ENCODE measurements at places on chromosomes 13 and 19. TPM values are rescaled to one million over a fixed set of nuclear protein-coding genes. Genes with fewer than 3 reads are reported as not detected.
A peak's percentile ranks its signal among the peaks of the same experiment; 100 is the strongest.

- no peak overlapping the region for H3K27ac ChIP-seq
- H3K4me1 ChIP-seq = peaks cover 15% of the 10 kb centered on the region
- no peaks in the 10 kb centered on the region for H3K27me3 ChIP-seq
- no peaks in the 10 kb centered on the region for H3K36me3 ChIP-seq
Observed at GRCh38 chr13:40781717-40782116, 7.7 kb upstream of the SLC25A15 start.

DNA sequence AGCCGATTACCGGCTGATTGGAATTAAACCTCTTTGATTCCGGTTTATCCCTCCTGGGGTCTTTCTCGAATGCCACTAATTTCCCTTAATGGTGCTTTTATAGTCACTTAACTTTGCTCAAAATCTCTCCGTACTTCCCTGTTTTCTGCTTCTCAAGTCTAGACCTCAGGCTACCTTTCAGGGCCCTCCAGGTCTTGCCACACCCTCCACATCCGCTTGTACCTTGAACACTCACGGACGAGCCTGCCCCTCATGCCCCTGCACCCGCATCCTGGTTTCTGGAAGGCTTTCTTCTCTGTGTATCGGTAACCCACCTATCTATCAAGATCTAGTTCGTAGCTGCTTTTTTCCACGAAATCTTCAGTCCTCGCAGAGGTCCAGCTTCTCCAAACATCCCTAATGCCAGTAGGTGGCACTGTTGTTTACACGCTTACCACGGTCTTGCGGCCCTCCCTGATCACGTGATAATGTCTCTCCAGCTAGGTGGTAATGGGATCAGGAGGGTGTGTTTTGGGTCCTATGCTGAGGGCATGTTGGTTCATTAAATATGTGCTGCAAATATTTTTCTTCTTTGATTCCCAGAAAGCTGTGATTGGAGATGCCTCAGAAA, 13.8 kb downstream of the ATP12A start:
- DNase-seq = no peak
- peak overlapping the region; percentile 15 for H3K4me3 ChIP-seq
- no peaks in the 10 kb centered on the region for H3K4me1 ChIP-seq
- H3K36me3 ChIP-seq = no peaks in the 10 kb centered on the region
- peaks cover 36% of the 10 kb centered on the region for H3K27me3 ChIP-seq

DNA sequence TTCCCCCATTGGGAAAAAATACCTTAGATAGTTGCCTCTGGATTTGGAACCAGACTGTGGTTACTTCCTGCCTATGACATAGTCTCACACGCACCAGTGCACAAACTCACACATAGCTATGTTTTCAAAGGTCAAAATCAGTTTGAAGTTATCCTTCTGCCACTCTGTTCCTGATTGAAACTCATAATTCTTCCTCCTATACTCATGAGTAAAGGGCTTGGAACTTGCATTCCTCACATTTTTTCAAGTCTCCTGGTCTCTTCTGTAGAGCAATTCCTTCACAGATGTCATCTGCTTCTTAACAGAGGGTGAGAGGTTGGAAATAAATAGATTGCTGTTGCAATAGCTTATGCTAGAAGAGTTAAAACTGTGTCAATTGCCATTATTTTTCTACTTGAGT, 18.6 kb upstream of the POSTN start:
- no peak for DNase-seq
- H3K36me3 ChIP-seq = no peaks in the 10 kb centered on the region
- H3K4me3 ChIP-seq = peak overlapping the region; percentile 29
- no peaks in the 10 kb centered on the region for H3K27me3 ChIP-seq
- peak overlapping the region; percentile 81 for H3K27ac ChIP-seq
- peaks cover 31% of the 10 kb centered on the region for H3K4me1 ChIP-seq

GRCh38 chr13:96193728-96194310, 103.9 kb downstream of the HS6ST3 start:
- H3K36me3 ChIP-seq = no peaks in the 10 kb centered on the region
- H3K4me3 ChIP-seq = no peak overlapping the region
- H3K4me1 ChIP-seq = no peaks in the 10 kb centered on the region
- H3K27me3 ChIP-seq = no peaks in the 10 kb centered on the region
- no peak for DNase-seq

DNA sequence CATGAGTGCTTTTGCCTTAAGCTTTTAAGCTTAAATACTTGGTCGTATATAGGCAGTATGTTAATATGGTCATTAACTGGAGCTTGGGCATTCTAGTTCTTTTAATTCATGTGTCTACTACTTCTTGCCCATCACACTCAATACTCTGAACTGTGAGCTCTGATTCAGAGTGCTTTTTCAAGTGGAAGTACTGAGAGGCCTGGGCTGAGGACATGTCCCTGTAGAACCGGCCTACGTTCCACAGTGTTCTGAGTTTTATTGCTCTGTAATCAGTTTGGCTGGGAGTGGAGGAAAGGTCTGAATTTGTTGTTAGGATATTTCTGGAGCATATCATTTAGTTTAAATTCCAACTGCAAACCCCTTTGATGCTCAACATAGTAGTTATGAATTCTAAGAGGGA, 1744.8 kb upstream of the MIR17HG start:
- H3K4me1 ChIP-seq = no peaks in the 10 kb centered on the region
- H3K36me3 ChIP-seq = no peaks in the 10 kb centered on the region
- no peak overlapping the region for H3K27ac ChIP-seq
- DNase-seq = no peak
- H3K27me3 ChIP-seq = no peaks in the 10 kb centered on the region

DNA sequence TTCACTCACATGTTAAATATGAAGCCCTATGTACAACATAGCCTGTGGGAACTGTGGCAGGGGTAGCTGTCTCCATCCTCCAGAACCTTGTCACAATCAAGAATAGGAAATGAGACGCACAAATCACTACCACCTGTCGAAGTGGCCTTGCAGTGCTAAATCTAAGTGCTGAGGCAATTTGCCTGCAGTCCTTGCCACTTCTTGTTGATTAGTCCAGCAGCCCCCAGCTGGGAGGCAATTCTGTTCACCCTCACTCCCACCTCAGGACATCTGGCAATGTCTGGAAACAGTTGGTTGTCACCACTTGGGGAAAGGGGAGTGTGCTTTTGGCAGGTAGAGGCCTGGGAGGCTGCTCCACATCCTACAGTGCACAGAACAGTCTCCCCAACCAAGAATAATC, 10.7 kb downstream of the RFX2 start:
- H3K27ac ChIP-seq = no peak overlapping the region
- H3K4me3 ChIP-seq = no peak overlapping the region
- no peaks in the 10 kb centered on the region for H3K27me3 ChIP-seq

- H3K36me3 ChIP-seq = peaks cover 12% of the 10 kb centered on the region
- H3K27me3 ChIP-seq = no peaks in the 10 kb centered on the region
- DNase-seq = no peak
- H3K4me1 ChIP-seq = peaks cover 26% of the 10 kb centered on the region
- peak overlapping the region; percentile 60 for H3K27ac ChIP-seq
Observed at GRCh38 chr19:47658431-47659348, 49.8 kb downstream of the BICRA start.

DNA sequence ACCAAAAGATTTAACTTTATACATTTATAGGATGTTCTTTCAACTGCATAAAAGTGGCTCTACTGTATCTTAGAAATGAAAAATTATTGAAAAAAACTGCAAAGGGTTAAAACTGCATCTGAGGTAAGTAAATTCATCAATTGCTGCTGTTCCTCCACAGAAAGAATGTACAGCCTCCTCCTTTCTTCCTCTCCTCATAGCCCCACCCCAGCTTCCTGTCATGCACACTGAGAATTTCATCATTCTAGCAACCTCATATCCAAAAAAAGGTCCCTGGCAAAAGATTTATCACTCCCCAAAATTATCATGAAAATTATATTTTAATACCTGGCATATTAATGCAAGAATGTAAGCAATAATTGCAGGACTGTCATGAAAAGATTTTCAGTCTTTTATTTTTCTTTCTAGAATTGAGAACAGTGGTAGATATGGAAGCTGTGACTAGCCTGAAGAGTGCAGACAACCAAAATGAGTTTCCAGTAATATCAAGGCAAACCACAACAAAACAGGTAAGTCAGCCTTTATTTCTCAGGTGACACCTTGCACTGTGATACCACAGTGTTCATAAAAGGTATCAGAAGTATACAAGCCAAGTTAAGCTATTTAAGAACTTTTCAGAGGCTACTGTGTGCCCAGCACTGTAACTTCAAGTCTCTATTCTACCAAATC, 110.8 kb downstream of the SUCLA2 start:
- H3K4me3 ChIP-seq = no peak overlapping the region
- H3K27me3 ChIP-seq = no peaks in the 10 kb centered on the region
- no peaks in the 10 kb centered on the region for H3K36me3 ChIP-seq

GRCh38 chr13:80584785-80585184, 243.9 kb upstream of the SPRY2 start:
- H3K36me3 ChIP-seq = no peaks in the 10 kb centered on the region
- no peak overlapping the region for H3K27ac ChIP-seq
- H3K4me1 ChIP-seq = no peaks in the 10 kb centered on the region
- no peak for DNase-seq

DNA sequence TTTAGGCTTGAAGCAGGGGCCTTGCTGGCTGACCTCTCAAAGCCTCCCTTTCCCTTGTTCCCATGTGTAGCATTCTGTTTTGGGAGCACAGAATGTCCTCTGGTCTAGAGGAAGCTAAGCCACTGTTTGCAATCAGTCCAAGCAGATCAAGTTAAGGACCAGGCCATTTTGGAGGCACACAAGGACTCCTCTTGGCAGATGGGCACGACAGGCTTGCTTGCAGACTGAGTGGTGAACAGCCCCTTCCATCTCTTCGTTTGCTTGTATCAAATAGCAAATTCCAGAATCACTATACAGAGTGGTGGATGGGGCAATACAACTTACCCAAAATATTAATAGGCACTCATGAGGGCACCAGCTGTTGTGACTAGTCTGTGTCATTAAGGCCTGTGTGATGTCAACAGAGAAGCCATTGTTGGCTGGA, 215.5 kb upstream of the SERP2 start:
- H3K27me3 ChIP-seq = no peaks in the 10 kb centered on the region
- no peak for DNase-seq
- no peaks in the 10 kb centered on the region for H3K36me3 ChIP-seq
- H3K4me3 ChIP-seq = no peak overlapping the region
- no peak overlapping the region for H3K27ac ChIP-seq

GRCh38 chr19:48203222-48203793, 32.8 kb downstream of the ZSWIM9 start:
- no peaks in the 10 kb centered on the region for H3K4me1 ChIP-seq
- no peaks in the 10 kb centered on the region for H3K36me3 ChIP-seq
- no peak overlapping the region for H3K4me3 ChIP-seq
- H3K27ac ChIP-seq = no peak overlapping the region
- no peak for DNase-seq

- no peaks in the 10 kb centered on the region for H3K36me3 ChIP-seq
- no peak for DNase-seq
- H3K27ac ChIP-seq = no peak overlapping the region
Observed at GRCh38 chr19:29432677-29433076, 93.1 kb upstream of the VSTM2B start.

- peak overlapping the region; percentile 93 for H3K4me3 ChIP-seq
- peaks cover 9% of the 10 kb centered on the region for H3K36me3 ChIP-seq
- H3K27me3 ChIP-seq = peaks cover 27% of the 10 kb centered on the region
- peak overlapping the region; percentile 80 for H3K27ac ChIP-seq
- H3K4me1 ChIP-seq = peaks cover 37% of the 10 kb centered on the region
- no peak for DNase-seq
Observed at GRCh38 chr13:39603424-39603947, 493 bp upstream of the LHFPL6 start.

DNA sequence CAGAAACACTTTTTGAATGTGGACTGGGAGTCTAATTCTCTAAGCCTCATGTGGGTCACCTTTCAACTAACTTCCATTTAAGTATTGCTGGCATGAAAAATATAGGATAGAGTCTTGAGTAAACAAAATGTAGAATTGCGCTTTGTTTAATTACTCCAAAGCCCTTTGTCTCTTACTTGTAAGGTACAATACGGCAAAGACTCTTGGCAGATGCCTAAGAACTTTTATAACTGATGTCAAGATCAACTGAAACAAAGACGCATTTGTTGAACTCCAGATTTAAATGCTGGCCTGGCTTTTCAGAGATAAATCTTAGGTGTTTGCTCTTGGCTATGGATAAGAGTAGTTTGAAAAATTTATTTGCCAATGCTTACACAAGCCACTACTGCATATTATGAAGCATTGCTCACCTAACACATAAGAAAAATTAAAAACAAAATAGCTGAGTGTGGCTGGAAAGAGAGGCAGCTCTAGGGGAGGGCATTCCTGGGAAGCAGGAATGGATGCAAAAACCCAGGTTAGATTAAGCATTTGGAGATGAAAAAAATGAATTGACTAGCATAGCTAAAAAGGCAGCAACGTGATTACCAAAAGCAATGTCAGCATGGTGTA, 107.3 kb upstream of the STARD13 start:
- no peaks in the 10 kb centered on the region for H3K27me3 ChIP-seq
- H3K4me1 ChIP-seq = peaks cover 11% of the 10 kb centered on the region
- H3K4me3 ChIP-seq = no peak overlapping the region
- H3K36me3 ChIP-seq = no peaks in the 10 kb centered on the region

- no peaks in the 10 kb centered on the region for H3K27me3 ChIP-seq
- H3K36me3 ChIP-seq = peaks cover 9% of the 10 kb centered on the region
- no peak for DNase-seq
- H3K27ac ChIP-seq = no peak overlapping the region
Observed at GRCh38 chr19:16416991-16417390, 54.8 kb downstream of the EPS15L1 start.

DNA sequence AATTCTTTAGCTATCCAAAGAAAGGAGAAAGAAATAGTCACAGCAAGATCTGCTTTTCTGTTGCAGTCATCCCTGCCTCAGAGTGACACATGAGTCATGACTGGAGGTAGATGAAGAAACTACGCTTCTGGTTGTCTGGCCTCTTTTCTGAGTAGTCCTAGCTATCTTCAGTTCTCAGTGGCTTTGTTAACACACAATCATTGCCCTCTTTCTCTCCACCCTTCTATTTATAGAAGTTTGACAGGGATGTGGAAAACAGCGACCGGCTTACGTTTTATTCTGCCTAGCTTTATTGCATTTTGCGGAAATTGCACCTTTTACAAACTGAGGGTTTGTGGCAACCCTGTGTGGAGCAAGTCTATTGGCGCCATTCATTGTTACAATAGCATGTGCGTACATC, 26.7 kb downstream of the SPATA13 start:
- no peak overlapping the region for H3K27ac ChIP-seq
- no peak overlapping the region for H3K4me3 ChIP-seq
- peaks cover 18% of the 10 kb centered on the region for H3K4me1 ChIP-seq
- no peaks in the 10 kb centered on the region for H3K27me3 ChIP-seq
- no peak for DNase-seq

DNA sequence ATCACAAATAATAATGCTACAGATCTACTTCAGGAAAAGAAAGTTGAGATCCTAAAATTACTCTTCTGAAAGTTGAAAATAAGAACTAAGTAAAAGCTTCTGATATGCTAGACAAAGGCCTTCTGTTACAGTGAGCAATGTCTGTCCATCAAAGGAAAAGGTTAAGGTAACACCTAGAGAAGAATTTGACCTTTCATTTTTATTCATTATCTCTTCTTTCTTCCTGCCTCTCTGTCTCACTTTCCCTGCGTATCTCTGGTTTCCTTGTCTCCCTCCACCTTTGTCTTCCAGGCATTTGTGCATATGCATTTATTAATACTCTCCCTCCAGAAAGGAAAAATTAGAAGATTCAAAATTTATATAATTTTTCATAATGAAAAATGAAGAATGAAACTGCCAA, 49.0 kb downstream of the ZAR1L start:
- no peak overlapping the region for H3K27ac ChIP-seq
- H3K36me3 ChIP-seq = peaks cover 9% of the 10 kb centered on the region
- no peaks in the 10 kb centered on the region for H3K4me1 ChIP-seq
- no peaks in the 10 kb centered on the region for H3K27me3 ChIP-seq
- no peak overlapping the region for H3K4me3 ChIP-seq

CCL25 gene
- 1.4 TPM for total RNA-seq

ZNF90 gene
- total RNA-seq = 23.7 TPM

ZNF83 gene
- 81.0 TPM for total RNA-seq

SIRT2 gene
- 43.7 TPM for total RNA-seq

CACNG7 gene
- total RNA-seq = 6.0 TPM

ANKRD24 gene
- 0.48 TPM for total RNA-seq

ZGLP1 gene
- total RNA-seq = 5.5 TPM

NXNL1 gene
- not detected for total RNA-seq

C19orf85 gene
- not detected for total RNA-seq

IL4I1 gene
- 0.58 TPM for total RNA-seq

RINL gene
- 1.7 TPM for total RNA-seq

Measured in type B pancreatic cell (in vitro differentiated cells).